ENCODE measurements at places on chromosomes 4 and X. TPM values are rescaled to one million over a fixed set of nuclear protein-coding genes. Genes with fewer than 3 reads are reported as not detected.

DNA sequence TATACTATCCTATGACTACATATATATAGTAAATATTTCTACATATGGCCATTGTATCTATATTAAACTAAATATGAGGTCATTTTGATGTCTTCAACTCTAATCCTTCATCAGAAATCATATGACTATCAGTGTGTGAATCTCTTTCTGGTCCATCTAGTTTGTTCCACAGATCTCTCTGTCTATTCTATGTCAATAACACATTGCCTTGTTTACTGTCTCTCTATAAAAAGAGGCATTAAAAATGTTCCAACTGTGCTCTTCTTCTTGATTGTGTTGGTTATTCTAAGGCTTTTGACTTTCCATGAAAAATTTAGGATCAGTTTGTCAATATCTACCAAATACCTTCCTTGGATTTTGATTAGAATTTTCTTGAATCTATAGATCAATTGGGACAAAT is 338.3 kb upstream of the FSTL5 start:
- H3K27me3 ChIP-seq = no peaks in the 10 kb centered on the region
- H3K36me3 ChIP-seq = no peaks in the 10 kb centered on the region
- H3K4me3 ChIP-seq = no peak overlapping the region
- no peaks in the 10 kb centered on the region for H3K4me1 ChIP-seq

GRCh38 chrX:133523526-133523925 is 108.2 kb upstream of the GPC4 start:
- no peaks in the 10 kb centered on the region for H3K4me1 ChIP-seq
- no peak overlapping the region for H3K27ac ChIP-seq
- H3K27me3 ChIP-seq = peaks cover 5% of the 10 kb centered on the region
- DNase-seq = no peak
- no peak overlapping the region for H3K4me3 ChIP-seq

- no peak for DNase-seq
- no peaks in the 10 kb centered on the region for H3K4me1 ChIP-seq
- no peak overlapping the region for H3K27ac ChIP-seq
- no peak overlapping the region for H3K4me3 ChIP-seq
These were observed 10.7 kb upstream of the PIGA start for GRCh38 chrX:15345976-15346375.

- no peak for DNase-seq
- no peak overlapping the region for H3K4me3 ChIP-seq
- H3K27ac ChIP-seq = no peak overlapping the region
- no peaks in the 10 kb centered on the region for H3K36me3 ChIP-seq
- no peaks in the 10 kb centered on the region for H3K27me3 ChIP-seq
- H3K4me1 ChIP-seq = no peaks in the 10 kb centered on the region
These were observed 147.6 kb upstream of the EOLA2 start for GRCh38 chrX:150085881-150086280.

- no peak overlapping the region for H3K27ac ChIP-seq
- H3K4me3 ChIP-seq = no peak overlapping the region
- H3K36me3 ChIP-seq = no peaks in the 10 kb centered on the region
- DNase-seq = no peak
- no peaks in the 10 kb centered on the region for H3K27me3 ChIP-seq
- H3K4me1 ChIP-seq = no peaks in the 10 kb centered on the region
These were observed 331.8 kb downstream of the TEX13C start for GRCh38 chrX:125651426-125651825.

- H3K27me3 ChIP-seq = no peaks in the 10 kb centered on the region
- peak within 1 kb of the TSS; percentile 14 for H3K4me3 ChIP-seq
- no peaks in the 10 kb centered on the region for H3K36me3 ChIP-seq
These were observed at the start of gene MAOB for GRCh38 chrX:43882294-43882681. Gene MAOB, minus strand, starts transcription at chrX:43882450. Its CDS starts 151 bp downstream, at chrX:43882299.

- no peaks in the 10 kb centered on the region for H3K36me3 ChIP-seq
- no peak overlapping the region for H3K27ac ChIP-seq
- no peak for DNase-seq
- H3K4me1 ChIP-seq = no peaks in the 10 kb centered on the region
- H3K4me3 ChIP-seq = no peak overlapping the region
- no peaks in the 10 kb centered on the region for H3K27me3 ChIP-seq
These were observed 46.1 kb downstream of the CXorf58 start for GRCh38 chrX:23953908-23954269.

The VCX gene
- not detected for polyA plus RNA-seq
